ENCODE measurements at places on chromosomes 11 and 22.

DNA sequence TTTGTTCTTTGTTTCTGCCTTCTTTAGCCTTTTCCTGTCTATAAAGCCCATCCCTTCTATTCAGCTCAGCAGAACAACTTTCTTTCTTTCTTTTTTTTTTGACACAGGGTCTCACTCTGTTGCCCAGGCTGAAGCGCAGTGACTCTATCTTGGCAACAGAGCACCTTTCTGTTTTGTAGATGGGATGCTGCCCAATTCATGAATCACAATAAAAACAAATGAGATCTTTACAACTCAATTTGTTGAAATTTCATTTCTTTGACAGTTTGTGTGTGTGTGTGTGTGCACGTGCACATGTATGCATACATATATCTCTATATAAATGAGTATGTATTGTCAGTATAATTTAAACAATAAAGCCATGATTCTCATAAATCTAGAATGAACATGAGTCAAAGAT is 25.5 kb downstream of the TSPAN18 start:
- DNase-seq, result no peak
- H3K27me3 ChIP-seq, result no peaks in the 10 kb centered on the region
- H3K27ac ChIP-seq, result no peak overlapping the region
- H3K36me3 ChIP-seq, result no peaks in the 10 kb centered on the region

DNA sequence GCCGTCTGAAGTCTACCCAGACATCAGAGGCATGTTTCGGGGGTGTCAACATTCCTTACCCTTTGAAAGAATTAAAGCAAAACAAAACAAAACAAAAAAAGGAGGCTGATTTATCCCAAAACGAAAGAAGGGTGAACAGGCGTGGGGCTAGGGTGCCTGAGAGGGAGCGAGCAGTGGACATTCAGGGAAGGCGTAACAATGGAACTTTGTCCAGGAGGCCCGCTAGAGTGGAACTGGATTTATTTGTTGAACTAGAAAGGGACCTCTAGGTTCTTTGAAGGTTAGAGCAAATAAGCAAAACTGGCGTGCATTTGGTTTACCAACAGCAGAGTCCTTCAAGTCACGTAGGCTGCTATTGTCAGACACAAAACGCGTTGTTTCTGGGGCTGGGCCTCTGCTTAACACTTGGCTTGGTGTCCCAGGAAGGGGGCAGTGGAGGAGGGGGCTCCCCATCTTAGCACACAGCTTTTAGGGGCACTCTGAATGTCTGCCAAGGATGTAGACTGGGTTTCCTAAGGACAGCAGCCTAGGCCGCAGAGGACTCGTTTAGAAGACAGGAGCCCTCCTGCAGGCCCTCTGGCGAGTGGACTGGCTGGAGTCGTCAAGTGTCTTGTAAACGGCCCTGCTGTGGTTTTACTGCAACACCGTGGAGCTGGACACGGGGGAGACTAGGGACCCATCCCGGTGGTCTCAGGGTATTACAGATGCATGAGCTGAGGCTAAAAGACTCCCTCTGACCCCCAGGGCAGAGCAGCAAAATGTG is 203.7 kb upstream of the SORL1-AS1 start:
- DNase-seq, result no peak
- peak overlapping the region; percentile 59 for H3K4me3 ChIP-seq
- H3K27me3 ChIP-seq, result no peaks in the 10 kb centered on the region
- H3K4me1 ChIP-seq, result peaks cover 9% of the 10 kb centered on the region
- peak overlapping the region; percentile 87 for H3K27ac ChIP-seq
- no peaks in the 10 kb centered on the region for H3K36me3 ChIP-seq

- no peak overlapping the region for H3K4me3 ChIP-seq
- peaks cover 6% of the 10 kb centered on the region for H3K4me1 ChIP-seq
- peaks cover 5% of the 10 kb centered on the region for H3K27me3 ChIP-seq
- no peak overlapping the region for H3K27ac ChIP-seq
- DNase-seq, result no peak
These were observed 24.3 kb upstream of the PKNOX2 start for GRCh38 chr11:125140233-125140632.

GRCh38 chr11:2803186-2804091 is 82.1 kb downstream of the CDKN1C start:
- peak; percentile 54 for DNase-seq
- H3K27ac ChIP-seq, result no peak overlapping the region
- H3K36me3 ChIP-seq, result no peaks in the 10 kb centered on the region
- peaks cover 17% of the 10 kb centered on the region for H3K4me1 ChIP-seq
- no peaks in the 10 kb centered on the region for H3K27me3 ChIP-seq
- H3K4me3 ChIP-seq, result no peak overlapping the region

DNA sequence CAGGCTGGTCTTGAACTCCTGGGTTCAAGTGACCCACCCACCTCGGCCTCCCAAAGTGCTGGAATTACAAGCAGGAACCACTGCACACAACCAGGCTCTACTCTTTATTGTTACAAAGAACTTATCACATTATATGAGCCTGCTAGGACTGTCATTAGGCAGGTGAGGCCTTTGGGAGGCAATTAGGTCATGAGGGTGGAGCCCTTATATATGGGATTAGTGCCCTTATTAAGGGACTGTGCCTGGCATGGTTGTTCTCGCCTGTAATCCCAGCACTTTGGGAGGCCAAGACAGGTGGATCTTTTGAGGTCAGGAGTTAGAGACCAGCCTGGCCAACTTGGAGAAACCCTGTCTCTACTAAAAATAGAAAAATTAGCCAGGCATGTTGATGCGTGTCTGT is 10.5 kb upstream of the PSMC3 start:
- H3K4me1 ChIP-seq, result no peaks in the 10 kb centered on the region
- H3K27ac ChIP-seq, result no peak overlapping the region
- no peaks in the 10 kb centered on the region for H3K36me3 ChIP-seq
- no peak overlapping the region for H3K4me3 ChIP-seq
- H3K27me3 ChIP-seq, result no peaks in the 10 kb centered on the region

All from upper lobe of right lung (tissue), 1 donor.